Sciatic nerve (tissue), 2 donors: ENCODE measurements at places on chromosomes 6 and 20. TPM values are rescaled to one million over a fixed set of nuclear protein-coding genes. Genes with fewer than 3 reads are reported as not detected.

The TDRD6 gene
- 1.9 TPM for total RNA-seq

DNA sequence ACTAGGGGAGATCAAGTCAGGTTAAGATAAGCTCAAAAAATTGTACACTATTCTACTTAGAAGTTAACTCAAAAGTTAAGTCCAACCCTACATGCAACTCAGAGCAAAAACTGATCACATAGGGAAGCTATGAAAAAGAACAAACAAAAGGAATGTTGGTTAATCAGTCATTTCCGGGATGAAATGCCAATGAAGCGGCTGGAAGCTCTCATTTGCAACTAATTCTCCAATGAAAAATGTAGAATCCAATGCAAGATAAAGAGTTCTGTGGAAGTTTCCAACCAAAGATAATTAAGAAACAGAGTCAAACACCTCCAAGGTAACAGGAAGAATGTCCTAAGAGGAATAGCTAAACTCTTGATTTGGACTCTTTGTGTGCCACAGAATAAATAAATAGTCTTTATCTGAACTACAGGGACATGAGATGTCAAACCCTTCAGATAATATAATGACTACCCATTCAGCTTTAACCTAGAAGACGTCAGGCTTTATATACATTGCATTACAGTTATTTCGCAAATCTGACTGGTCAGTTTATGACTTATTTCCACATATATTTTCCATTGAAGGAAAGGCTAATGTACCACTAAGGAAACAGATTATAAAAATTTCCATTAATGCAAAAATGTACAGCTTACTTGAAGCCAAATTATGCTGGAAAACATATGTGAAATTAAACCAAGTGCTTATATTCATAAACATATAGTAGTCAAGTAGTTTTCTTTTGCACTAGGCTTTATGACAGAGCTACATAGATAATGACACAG lies 48.0 kb upstream of the DST start:
- no peak for DNase-seq

GRCh38 chr6:150992703-150993102 lies 127.2 kb downstream of the MTHFD1L start:
- DNase-seq = no peak

GRCh38 chr20:46275091-46275490 lies 33.2 kb downstream of the CDH22 start:
- DNase-seq = no peak

DNA sequence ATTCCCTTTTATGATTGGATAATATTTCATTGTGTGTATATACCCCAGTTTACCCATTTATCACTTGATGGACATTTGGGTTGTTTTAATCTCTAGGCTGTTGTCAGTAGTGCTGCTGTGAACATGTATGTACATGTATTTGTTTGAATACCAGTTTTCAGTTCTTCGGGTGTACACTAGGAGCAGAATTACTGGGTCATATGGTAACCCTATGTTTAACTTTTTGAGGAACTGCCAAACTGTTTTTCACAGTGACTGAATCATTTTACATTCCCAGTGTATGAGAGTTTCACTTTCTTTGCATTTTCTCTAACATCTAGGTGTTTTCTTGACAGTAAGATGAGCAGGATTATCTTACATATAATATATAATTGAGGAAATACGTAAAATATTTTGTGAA lies 44.7 kb upstream of the ADIG start:
- DNase-seq = no peak

DNA sequence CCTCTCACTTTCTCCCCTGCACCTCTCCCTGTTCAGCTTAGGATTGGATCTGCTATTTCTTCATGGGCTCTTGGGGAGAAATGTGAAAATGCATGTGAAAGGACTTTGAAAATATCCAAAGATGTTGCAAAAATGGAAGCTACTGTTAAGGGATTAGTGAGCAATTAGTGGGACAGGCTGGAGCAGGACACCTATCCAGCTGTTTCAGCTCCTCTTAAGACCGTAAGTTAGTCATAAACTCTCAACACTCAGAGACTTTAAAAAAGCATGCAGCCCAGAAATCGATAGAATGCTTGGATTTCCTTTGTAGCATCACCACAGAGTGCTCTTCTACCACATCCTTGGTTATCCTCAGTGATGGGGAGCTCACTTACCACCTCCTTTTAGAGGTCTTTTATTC lies 88.7 kb downstream of the SLC24A3 start:
- DNase-seq = no peak

GRCh38 chr6:34357937-34358336 lies 34.5 kb downstream of the NUDT3 start:
- DNase-seq = no peak

DNA sequence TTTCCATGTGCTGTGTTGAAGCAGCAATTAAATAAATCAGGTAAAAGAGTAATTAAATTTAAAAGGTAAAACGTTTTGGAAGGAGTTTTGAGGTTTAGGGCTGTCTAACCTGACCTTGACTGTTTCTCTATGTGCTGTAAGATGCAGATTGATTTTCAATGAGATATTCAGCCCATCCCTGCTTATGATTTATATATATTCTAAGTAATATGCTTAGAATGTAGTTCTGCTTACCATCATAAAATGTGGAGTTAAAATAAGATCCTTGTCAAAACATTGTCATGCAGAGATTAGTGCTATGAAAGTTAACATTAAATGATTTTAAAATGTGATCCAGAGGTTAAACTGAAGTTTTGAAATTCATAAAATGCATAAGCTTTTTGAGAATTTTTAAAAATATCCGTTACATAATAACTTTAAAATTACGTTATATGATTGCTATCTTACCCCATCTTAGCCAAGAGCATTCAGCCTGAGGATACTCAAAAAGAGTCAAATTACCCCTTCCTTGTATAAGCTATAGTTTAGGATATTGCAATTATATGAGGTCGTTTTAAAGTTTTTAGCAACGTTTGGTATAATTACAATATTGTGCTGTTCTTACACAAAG lies 122.5 kb downstream of the MTHFD1L start:
- no peak for DNase-seq

- peak; percentile 35 for DNase-seq
Observed at GRCh38 chr6:170068496-170068895, 222.4 kb downstream of the DLL1 start.
